Small intestine (tissue), 16 donors: ENCODE measurements at places on chromosomes 1 and 21. TPM values are rescaled to one million over a fixed set of nuclear protein-coding genes. Genes with fewer than 3 reads are reported as not detected.

DNA sequence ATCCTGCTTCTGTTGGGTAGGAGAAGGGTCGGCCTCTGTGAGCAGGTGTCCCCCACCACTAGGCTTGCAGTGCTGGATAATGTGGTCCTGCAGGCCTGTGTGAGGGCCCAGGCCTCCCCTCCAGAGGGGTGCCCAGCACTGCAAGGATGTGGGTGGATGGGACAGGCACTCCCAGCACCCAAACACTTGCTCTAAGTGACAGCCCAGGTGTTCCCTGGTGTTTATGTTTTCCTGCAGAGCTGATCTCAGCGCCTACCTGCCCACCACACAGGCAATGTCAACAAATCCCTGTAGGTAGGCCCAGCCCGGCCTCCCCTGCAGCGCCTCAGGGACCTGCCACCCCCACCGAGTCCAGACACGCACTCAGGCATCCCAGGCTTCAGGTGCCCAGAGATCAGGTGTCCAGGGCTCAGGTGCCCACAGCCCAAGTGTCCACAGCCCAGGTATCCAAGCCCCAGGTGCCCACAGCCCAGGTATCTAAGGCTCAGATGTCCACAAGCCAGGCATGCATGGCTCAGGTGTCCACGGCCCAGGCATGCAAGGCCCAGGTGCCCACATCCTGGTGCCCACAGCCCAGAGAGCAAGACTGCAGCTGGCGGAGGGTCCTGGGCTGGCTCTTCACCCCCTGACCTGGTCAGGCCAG lies 59.2 kb downstream of the WNT9A start:
- no peak for DNase-seq

The ADCY10 gene
- 0.15 TPM for polyA plus RNA-seq

The GREM2 gene
- polyA plus RNA-seq, result 1.7 TPM

The RHD gene
- polyA plus RNA-seq, result not detected

DNA sequence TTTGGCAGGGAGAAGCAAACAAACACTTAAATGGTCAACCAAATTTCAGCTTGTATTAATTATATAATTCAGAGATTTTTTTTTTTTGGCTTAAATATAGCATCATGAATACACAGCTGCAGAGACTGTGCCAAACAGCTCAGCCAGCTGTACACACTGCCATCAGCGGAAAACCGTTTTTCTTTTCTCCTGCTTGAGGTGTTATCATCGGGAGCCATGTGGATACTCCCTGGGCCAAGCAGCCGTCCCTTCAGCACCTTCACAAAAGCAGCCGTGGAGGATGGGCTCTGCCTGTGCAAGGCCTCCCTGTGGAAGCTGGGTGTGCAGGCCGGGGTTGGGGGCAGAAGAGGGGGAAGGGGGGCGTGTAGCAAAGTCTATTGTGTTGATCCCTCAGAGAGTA lies 85.0 kb downstream of the NUF2 start:
- no peak for DNase-seq

GRCh38 chr1:26468911-26469310 lies 3.3 kb upstream of the HMGN2 start:
- DNase-seq, result peak; percentile 12

The SH3BGR gene
- 4.9 TPM for polyA plus RNA-seq

DNA sequence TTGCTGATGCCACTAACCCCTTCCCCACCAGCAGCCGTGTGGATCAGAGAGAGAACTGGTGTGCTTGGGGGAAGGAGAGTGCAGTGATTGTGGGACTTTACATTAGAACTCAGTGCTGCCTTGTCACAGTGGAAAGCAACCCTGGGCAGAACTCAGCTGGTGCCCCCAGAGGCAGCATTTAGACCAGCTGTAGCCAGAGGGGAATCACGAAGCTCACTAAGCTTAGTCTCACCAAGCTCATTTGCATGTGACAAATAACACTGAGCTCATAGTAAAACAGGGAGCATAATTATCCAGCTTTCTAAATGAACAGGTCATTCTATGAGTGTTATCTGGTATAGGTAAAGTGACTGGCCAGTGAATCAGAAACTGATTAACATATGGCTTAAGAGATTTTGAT lies 9.8 kb upstream of the SMAP2 start:
- DNase-seq, result no peak

The BRINP2 gene
- polyA plus RNA-seq, result 0.04 TPM

- no peak for DNase-seq
These were observed 116.5 kb upstream of the SLC45A1 start for GRCh38 chr1:8201331-8201861.

GRCh38 chr1:87963556-87963955 lies 634.9 kb downstream of the LMO4 start:
- no peak for DNase-seq

DNA sequence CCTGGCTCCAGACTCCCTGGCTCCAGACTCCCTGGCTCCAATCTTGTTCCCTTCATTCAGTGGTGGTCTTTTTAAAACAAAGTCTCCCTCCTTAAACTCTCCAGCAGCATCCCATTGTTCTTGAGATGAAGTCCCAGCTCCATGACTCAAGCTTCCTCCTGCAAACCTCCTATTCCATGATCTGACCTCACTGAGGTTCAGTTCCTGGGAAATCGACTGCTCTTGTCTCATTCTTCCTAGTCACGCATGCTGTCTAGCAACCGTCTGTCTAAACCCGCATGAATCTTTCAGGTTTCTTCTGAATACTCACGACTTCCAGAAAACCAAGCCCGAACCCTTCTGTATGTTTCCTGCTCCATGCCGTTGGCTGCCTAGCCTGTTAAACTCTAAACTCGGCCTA lies 91.9 kb downstream of the RAVER2 start:
- DNase-seq, result no peak

DNA sequence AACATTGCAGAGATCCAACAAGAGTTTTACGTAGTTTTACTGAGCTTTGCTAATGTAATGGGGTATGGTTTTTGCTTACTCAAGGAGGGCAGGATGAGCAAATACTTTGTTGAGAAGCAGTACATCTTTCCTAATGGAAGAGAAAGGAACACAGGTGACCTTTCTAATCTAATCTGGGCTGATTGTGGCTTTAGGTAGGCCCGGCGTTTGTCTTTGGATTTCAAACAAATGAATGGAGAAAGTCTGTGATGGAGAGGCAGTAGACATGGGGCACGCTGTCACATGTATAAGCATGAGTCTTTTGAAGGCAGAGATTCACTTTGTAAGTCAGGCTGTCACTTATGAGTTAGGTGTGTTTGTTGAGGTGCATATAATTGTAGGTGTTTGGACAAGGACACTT lies 1.7 kb downstream of the PLEKHM2 start:
- DNase-seq, result peak; percentile 21

DNA sequence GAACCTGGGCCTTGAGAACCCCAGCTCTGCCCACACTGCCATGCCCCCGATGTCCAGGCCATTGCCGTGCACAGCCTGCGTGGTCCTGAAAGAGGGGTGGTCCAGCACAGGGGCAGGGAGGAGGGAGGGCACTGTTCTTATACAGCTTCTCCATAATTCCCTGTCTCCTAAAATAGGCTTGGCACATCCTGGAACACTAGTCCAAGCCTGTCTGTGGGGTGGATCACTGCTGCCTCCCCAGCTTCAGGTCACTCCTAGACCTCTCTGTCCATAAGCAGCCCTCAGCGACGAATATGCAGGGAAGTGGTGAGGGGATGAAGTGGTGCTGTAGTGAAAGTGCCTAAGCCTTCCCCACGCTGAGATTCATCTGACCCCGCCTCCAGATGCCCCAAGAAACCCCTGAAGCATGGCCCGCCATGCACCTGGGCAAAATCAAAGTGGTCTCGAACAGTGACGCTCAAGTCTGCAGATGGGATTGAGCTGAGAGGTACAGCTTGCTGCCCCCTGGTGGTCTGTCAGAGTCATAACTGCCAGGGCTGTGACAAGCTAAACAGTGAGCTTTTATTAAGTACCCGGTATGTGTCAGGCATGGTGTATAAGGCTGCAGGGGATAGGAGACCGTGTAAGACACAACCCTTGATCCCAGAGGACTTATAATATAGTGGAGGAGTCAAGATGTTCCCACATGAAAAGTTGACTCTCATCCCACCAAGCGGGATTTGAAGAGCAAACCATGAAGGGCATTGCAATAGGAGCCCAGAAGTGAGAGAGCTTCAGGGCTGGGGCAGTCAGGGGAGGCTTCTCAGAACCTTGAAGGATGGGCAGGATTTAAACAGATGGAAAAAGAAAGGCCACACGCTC lies 66.6 kb downstream of the FAM163A start:
- DNase-seq, result peak; percentile 68

- DNase-seq, result no peak
These were observed 462.1 kb downstream of the LMO4 start for GRCh38 chr1:87790756-87791155.

DNA sequence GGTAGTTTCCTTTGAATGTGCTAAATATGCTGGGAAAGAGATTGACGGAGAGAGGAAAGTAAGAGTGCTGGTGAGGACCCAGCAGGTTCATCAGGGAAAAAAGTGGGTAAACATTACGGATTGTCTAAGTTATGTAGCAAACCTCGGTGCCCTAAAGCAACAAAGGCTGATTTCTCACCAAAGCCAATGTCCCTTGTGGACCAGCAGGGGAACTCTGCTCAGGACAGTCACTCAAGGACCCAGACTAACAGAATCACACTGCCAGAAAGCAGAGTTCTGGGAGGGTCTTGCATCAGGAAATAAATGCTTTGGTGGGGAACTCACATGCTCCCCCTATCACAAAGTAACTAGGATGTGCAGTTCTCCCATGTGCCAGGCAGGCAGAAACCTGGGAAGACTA lies 1.7 kb upstream of the IKBKE start:
- no peak for DNase-seq

The KRTAP11-1 gene
- polyA plus RNA-seq, result not detected

- DNase-seq, result no peak
These were observed 14.5 kb downstream of the NPHP4 start for GRCh38 chr1:5977494-5978444.

DNA sequence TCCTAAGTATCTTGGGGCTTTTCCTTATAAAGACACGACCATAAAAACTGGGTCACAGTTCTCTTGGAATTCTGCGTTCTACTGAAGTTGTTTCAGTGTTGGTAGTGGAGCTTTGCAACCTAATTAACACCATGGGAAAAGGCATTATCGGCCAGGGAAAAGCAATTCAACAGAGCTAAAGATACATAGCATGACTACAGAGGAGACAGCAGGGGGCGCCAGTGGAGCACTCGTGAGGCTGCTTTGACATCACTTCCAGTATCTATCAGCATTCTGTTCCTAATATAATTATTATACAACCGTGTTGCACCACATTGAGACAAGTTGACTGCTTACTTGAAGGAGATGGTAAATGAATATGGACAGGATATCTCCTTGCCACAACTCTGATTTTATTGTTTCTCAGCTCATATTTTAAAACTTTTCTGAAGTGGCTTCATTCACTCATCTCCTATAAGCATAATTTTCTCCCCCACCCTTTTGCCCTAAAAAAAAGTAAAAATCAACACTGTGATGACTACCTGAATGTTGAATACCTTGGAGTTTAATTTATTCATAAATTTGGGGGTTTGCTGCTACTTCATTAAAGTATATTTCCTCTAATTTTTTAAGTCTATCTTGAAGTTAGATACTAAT lies 39.4 kb downstream of the ZP4 start:
- DNase-seq, result peak; percentile 48

The CRP gene
- polyA plus RNA-seq, result not detected

DNA sequence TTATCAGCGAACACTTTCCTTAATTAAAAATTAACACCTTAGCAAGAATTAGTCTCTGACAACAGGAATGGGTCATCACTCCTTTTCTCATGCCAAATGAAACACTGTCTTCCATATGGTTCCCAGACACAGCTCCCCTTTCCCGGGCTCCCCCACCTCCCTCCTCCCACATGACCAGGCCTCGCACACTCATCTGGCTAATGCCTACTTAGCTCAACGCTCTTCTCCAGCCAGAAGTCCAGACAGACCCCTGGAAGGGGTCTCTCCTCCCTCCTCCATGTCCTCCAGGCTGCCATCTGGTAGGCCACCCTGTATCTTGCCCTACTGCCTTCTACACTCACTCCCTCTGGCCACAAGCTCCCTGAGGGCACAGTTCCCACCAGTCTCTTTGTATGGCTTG lies 39.9 kb downstream of the KCNC4 start:
- DNase-seq, result no peak

The LENEP gene
- polyA plus RNA-seq, result 0.64 TPM
